ENCODE measurements at places on chromosomes 1 and 21.

DNA sequence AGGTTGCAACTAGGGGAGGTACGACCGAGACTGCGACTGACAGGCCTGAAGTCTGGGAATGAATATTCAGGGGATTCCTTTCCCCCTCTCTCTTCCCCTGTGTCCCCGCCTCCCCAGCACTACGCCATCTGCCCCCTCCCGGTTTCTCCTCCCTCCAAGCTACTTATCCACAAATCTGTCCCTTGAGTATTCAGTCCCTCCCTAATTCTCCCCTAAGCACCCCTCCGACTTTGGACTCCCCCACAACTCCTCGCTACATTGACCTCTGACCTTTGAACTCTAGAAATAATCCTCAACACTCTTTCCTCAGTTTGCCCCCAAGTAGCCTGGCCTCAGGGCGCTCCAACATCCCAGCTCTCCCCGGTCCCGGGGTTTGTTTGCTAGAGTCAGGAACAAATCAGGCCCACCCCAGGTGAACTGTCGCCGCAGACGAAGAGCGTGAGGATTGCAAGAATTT lies 393 bp downstream of the LYSMD1 start:
- no peak for DNase-seq

- DNase-seq: no peak
Measured at GRCh38 chr1:215643592-215644321, 76.7 kb downstream of the KCTD3 start.

GRCh38 chr1:38805036-38805435 lies 54.5 kb downstream of the RRAGC start:
- no peak for DNase-seq

DNA sequence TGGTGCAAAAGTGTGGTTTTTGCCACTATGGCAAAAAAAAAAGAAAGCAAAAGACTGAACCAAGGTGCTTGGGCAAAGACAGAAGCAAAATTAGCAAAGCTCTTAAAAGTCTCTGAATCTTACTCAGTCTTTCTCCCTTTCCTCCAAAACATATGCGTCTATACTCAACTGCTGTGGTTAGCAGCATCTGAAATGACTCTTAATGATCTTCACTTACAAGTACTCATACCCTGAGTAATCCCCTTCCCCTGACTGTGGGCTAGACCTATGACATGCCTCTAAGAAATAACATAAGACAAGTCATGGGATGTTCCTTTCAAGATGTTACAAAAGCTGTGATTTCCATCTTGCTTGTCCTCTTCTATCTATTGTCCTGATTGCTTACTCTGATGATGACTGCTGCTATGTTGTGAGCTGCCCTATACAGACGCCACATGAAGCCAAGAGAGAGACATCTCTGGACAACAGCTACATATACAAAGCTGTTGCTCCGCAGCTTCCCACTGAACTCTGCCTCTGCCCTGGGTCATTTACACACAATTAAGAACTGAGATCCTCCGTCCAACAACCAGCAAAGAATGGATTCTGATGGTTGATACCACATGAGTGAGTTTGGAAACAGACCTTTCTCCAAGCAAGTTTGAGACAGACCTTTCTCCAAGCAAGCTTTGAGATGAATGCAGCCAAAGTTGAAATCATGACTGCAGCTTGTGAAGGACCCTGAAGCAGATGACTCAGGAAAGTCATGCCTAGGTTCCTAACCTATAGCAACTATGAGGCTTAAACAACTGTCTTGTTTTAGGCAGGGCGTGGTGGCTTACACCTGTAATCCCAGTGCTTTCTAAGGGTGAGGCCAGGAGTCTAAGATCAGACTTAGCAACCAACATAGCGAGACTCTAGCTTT lies 55.2 kb downstream of the PUM1 start:
- no peak for DNase-seq
